ENCODE measurements at places on chromosomes 13 and 19.

- DNase-seq, result no peak
Measured at GRCh38 chr13:21846605-21847004, 175.7 kb downstream of the FGF9 start.

GRCh38 chr19:52498571-52498970 is 28.9 kb upstream of the ZNF808 start:
- DNase-seq, result no peak

- DNase-seq, result no peak
Measured at GRCh38 chr13:44760434-44760833, 184.3 kb upstream of the TSC22D1 start.

DNA sequence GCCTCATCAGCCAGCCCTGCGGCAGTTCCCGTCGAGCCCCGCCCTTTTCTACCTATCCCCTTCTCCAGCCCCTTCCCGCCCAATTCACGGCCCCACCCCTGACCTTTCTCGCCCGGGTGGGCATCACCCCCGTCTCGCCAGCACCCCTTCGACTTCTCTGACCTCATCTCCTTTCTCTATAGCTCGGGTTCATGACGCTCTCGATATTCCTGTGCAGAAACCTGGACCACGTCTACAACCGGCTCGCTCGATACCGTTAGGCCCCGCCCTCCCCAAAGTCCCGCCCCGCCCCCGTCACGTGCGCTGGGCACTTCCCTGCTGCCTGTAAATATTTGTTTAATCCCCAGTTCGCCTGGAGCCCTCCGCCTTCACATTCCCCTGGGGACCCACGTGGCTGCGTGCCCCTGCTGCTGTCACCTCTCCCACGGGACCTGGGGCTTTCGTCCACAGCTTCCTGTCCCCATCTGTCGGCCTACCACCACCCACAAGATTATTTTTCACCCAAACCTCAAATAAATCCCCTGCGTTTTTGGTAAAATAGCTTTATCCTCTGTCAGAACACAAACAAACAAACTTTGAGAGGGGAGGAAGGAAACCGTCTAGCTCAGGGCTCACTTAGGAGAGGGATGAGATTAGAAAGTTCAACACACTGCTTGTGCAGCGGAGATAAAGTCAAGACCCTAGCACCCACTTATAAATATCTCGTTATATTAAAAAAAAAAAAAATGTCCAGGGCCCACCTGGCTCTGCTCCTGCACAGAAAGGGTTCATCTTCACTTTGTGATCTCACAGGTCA is 5.1 kb downstream of the CD37 start:
- no peak for DNase-seq

- no peak for DNase-seq
Measured at GRCh38 chr13:75136151-75136550, 345.8 kb downstream of the TBC1D4 start.

DNA sequence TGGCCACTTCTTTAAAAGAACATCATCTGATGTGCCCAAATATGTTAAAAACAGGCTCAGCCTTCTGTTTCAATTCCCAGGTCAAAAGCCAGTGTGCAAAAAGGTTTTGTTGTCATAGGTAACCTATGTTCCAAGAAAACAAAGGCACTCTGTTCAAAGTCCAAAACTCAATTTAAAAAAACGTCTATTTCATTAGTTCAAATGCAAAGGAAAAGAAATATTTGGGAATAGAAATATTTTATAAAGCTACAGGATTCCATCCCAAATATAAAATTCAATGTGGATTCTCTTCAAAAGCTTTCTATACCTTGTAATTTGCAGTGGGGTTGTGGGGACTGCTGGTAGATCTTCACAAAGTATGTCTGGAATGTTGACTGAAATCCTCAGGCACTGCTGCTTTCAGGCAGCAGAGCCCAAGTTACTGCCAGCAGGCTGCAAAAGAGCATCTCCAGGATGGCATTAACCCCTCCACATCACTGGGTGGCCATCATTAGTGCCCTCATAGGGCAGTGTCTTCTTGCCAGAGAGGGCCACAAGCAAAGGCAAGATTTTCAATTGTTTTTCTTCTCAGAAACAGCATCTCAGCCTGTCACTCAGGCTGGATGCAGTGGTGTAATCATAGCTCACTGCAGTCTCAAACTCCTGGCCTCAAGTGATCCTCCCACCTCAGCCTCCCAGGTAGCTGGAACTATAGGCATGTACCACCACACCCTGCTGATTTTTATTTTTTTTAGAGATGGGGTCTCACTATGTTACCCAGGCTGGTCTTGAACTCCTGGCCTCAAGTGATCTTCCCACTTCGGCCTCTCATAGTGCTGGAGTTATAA is 22.8 kb upstream of the STK24 start:
- no peak for DNase-seq

DNA sequence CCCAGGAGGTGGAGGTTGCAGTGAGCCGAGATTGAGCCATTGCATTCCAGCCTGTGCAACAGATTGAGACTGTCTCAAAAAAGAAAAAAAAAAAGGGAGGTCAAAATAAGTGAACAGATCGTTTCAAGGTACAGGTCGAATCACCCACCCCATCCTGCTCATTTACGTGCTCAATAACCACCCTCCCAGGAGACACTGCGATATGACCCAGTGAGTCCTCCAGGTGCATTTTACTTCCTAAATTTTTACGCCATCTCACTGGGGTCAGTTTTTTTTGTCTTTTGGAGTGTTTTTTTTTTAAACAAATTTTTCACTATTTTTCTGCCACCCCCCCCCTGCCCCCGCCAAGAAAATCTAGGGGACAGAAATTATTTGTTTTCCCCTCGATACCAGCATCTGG is 68.1 kb downstream of the ZNF486 start:
- DNase-seq, result no peak

GRCh38 chr13:38969187-38969586 is 21.4 kb downstream of the STOML3 start:
- no peak for DNase-seq

DNA sequence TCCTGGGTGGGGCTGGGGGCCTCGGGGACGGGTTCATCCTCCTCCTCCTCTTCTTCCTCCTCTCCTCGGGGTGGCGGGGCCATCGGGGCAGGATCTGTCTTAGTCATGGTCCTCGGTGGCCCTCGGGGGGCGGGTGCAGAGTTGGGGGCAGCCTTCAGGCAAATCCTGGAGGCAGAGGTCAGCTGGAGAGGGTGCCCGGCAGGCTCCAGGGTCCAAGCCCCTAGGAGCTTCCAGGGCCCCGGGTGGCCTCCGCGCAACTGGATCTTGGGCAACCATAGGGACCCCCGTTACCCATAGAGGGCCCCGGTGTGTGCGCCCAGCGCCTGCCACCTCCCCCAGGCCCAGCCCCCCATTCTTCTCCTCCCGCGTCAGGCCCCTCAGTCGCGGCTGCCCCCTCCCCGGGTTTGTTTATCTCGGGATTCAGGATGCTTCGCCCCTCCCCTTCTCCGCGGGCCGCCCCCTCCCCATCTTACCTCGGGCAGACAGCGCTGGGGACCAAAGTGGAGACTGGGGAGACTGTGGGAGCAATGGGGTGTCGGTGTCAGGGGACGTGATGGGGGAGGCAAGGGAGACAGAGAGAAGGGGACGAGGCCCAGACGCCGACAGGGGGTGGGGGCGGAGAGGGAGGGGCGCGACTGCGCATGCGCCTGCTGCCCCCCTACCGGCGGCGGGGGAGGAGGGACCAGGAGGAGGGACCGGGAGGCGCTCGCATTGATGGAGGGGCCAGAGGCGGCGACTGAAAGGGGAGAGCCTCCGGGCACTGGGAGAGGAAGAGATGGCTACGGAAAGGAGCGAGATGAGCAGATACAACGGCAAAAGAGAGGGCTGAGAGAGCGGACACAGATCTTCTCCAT is at the start of gene CLIP3:
Gene CLIP3 (minus strand): TSS at position 623 of the 854 bp plus-strand sequence. CDS start 516 bp downstream, at position 107.
- no peak for DNase-seq

- no peak for DNase-seq
Measured at GRCh38 chr13:63291701-63292100, 1876.1 kb upstream of the PCDH20 start.

DNA sequence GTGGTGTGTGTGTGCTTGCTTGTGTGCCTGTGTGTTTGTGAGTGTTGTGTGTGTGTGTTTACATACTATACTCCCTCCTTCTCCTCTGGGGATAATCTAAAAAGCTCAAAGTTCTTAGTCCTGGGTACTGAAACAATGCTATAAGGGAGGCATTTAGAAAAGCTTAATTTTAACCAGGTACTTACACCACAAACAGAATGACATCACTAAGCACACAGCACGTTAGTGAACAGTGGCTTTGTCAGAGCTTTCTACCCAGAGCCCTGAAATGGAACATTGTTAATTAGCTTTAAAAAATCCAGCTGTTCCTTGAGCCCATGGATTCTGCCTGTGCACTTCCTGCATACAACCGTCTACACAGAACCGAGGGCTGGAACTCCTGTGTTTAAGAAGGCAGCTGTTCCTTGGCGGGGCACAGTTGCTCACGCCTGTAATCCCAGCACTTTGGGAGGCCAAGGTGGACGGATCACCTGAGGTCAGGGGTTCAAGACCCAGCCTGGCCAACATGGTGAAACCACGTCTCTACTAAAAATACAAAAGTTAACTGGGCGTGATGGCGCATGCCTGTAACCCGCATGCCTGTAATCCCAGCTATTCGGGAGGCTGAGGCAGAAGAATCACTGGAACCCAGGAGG is 69.6 kb upstream of the RNF113B start:
- no peak for DNase-seq

GRCh38 chr19:21604951-21605476 is 99.6 kb downstream of the ZNF429 start:
- DNase-seq, result no peak

DNA sequence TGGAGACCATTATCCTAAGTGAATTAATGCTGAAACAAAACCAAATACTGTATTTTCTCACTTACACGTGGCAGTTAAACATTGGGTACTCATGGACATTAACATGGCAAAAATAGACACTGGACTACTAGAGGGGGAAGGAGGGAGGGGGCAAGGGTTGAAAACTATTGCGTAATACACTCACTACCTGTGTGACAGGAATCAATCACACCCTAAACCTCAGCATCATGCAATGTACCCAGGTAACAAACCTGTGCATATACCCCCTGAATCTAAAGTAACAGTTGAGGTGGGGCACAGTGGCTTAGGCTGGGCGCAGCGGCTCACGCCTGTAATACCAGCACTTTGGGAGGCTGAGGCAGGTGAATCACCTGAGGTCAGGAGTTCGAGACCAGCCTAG is 207.0 kb downstream of the TDRD3 start:
- DNase-seq, result no peak

DNA sequence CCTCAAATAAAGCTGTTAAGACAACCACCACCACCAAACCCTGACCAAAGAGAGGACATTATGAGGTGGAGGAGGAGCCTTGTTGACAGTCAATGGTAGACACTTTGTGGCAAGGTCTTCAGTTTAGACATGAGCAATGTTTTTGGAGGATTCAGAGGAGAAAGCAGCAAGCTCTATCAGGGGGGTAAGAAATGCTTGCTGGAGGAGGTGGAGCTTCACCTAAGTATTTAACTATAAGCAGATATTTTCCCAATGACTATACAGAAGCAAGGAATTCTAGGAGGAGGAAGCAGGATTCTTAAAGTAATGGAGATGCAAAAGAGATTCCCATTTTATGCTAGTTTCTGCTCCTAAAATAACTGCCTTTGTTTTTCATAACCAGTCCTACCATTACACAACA is 74.2 kb downstream of the TRPC4 start:
- no peak for DNase-seq

DNA sequence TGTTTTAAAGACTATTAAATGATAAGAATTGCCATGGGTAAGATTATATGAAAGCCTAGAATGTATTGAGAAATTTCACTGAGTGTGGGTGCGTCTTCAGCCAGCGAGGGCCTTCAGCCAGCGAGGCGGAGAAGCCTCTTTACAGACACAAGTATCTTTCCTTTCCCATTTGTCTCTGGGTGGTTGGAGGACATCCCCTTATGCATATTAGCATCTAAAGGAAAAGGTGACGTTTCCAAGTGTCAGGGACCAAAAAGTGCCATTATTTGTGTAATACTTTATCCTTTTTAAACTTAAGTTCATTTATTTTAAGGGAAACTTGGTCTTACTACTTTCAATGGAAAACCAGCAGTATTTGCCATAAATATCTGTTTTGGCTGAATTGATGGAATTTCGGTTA is 22.2 kb downstream of the SMARCA4 start:
- no peak for DNase-seq

DNA sequence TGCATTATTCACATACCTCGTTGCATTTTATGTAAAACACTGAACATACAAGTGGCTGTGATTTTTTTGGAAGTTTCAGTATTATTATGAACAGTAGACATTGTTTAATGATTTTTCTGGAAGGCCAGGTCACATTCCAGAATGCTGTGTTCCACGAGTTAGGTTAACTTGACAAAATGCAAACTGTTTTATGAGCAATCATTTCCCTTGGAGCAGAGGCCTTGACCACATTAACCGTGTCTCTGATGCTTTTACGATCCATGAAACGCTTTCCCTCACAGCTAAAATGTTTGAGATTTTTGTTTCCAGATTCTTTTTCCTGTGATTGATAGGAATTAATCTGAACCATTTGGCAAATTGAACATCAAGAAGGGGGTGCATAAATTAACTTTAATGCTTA is 57.8 kb downstream of the MBNL2 start:
- DNase-seq, result no peak

GRCh38 chr13:51257187-51257586 is 35.0 kb downstream of the FAM124A start:
- DNase-seq, result no peak

GRCh38 chr19:9178901-9179300 is at the start of gene OR7D2:
TSS of gene OR7D2 (plus strand) at chr19:9178979. CDS start at chr19:9185782, 6,803 bp downstream.
- DNase-seq, result no peak

DNA sequence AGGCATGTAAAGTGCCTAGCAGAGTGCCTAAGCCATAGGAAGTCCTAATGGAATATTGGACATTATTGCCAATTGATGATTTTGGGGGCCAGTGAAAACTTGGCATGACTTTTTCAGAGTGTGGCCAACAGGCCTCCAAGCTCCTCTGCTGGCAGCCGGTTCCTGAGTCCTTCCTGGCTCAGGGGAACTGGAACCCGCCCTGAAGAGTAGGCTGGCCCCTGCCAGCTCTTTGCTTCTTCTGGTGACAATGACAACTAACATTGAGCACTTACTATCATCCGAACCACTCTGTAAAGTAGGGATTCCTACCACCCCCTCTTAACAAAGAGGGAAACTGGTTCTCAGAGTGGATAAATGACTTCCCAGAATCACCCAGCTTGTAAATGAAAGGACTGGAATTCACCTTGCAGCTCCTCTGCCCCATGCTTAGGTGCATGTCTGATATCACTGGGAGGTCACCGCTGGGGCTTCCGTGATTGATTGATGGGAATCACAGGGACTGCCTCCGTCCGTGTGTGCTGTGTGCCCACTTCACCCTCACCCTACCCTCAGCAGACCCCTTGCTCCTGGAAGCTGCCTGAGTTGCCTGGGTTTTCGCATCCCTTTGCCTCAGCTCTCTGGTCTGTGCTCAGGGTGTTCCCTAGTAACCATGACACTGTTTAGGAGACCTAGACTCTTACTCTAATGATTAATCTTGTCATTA is 50.6 kb downstream of the TNFRSF19 start:
- DNase-seq, result no peak

- no peak for DNase-seq
Measured at GRCh38 chr19:57515255-57515654, 11.9 kb upstream of the ZNF549 start.

Data from AG09309 (cell line).